ENCODE measurements at places on chromosomes 5 and 9. TPM values are rescaled to one million over a fixed set of nuclear protein-coding genes. Genes with fewer than 3 reads are reported as not detected.

- no peak for DNase-seq
These were observed 778 bp downstream of the TRIM41 start for GRCh38 chr5:181223729-181224389.

DNA sequence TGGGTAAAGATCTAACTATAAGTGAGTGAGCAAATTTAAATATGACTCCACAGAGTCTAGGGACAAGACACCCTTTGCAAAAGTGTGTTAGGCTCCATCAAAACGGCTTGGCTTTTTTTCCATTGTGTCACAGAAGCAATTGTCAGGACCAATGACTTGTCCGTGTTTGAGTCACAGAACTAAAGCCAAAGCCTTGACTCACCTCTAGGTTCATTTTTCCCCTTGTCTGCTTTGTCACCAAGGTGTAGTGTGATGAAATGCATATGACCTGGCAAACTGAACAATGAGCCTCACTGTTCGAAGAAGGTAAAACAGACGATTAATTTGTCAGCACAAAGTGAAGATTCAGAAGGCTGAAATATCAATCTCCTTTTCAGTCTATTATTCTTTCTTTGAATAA is 331.0 kb downstream of the GLIS3 start:
- peak; percentile 67 for DNase-seq

GRCh38 chr5:7016999-7017747 is 303.9 kb downstream of the TENT4A start:
- no peak for DNase-seq

DNA sequence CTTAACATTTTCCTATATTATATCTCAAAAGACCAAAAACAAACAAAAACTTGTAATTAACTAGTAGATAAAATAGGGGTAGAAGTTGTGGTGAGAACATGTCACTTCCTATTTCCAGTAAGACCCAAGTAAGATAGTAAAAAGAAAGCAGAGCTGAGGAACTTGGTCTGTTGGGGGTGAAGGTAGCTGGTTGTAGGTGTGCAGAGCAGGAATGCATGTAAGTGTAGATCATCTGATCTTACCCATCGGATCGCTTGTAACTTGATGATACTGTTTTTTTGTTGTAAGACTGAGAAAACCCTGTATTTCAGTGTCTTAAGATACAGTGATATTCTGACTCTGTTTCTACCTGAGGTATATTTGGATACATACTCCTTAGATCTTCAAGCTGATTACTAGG is 5.7 kb downstream of the SRP19 start:
- no peak for DNase-seq

DNA sequence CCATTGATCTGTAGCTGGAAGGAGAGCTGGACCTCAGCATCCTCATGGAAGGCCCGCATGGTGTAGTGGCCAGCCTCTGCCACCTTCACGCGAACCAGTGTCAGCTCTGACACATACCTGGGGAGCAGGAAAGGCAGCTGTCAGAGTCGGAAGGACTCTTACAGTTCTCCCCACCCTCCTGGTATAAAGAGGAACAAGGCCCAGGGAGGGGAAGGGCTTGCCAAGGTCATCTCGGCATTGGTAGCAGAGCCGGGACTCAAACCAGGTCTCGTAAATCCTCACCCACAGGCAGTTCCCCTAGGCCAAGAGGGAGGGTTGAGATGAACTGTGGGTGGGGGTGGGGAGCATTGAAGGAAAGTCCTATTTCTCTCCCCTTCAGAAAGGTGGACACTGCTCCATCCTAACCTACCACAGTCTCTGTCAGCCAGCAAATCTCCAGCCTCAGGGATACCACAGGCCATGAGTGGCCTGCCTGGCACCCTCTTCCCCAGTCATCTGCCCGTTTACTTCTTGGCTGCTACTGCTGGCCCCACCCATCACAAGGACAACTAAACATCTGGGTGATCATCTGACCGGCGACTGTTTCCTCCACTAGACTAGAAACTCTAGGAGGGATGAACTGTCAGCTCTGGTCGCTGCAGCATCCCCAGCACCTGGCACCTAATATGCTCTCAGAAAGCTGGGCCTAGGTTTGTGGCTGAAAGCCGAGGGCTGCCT is 23.5 kb downstream of the PDGFRB start:
- DNase-seq = no peak

DNA sequence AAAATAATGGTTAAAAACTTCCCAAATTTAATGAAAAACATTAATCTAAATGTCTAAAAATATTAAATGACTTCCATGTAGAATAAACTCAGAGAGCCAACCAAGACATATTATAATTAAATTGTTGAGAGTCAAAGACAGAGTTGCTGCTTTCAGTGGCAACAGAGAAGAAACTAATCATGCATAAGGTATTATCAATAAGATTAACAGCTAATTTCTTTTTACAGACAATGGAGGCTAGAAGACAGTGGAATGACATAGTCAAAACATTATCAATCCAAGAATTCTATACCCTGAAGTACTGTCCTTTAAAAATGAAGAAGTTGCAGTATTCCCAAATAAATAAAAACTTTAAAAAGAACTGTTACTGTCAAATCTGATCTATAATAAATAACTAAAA is 268.7 kb downstream of the IRX2 start:
- no peak for DNase-seq

DNA sequence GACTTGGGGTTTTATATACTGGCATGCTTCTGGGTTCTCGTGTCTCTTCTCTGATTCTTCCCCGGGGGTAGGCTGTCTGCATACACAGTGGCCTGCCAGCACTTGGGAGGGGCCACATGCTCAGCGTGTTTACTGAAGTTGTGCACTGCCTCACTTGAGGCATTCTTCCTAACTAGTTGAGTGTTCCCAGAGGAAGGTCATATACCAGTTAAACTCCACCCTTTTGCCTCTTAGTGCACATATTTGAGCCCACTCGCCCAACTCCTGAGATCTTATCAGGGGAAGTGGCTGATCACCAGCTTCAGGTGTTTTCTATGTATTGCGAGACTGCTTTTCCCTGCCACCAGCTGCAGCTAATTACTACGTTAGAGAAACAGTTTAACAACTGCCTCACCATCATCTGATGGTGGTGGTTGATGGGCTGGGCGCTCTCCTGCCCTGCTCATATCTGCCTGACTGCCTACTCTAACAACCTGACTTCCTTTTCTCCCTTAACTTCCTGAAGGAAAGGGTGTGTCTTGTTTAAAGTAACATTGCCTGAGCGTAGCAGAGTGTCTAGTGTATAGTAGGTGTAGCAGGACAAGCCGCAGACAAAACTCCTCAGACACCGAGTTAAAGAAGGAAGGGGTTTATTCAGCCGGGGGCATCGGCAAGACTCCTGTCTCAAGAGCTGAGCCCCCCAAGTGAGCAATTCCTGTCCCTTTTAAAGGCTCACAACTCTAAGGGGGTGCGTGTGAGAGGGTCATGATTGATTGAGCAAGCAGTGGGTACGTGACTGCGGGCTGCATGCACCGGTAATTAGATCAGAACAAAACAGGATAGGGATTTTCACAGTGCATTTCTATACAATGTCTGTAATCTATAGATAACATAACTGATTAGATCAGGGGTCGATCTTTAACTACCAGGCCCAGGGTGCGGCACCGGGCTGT is 60.1 kb upstream of the CLINT1 start:
- DNase-seq = no peak

The SLIT3 gene
- 5.0 TPM for total RNA-seq

- DNase-seq = no peak
These were observed 98.7 kb downstream of the RANBP17 start for GRCh38 chr5:170960567-170960966.

GRCh38 chr9:134358662-134359319 is 32.5 kb downstream of the RXRA start:
- DNase-seq = no peak

DNA sequence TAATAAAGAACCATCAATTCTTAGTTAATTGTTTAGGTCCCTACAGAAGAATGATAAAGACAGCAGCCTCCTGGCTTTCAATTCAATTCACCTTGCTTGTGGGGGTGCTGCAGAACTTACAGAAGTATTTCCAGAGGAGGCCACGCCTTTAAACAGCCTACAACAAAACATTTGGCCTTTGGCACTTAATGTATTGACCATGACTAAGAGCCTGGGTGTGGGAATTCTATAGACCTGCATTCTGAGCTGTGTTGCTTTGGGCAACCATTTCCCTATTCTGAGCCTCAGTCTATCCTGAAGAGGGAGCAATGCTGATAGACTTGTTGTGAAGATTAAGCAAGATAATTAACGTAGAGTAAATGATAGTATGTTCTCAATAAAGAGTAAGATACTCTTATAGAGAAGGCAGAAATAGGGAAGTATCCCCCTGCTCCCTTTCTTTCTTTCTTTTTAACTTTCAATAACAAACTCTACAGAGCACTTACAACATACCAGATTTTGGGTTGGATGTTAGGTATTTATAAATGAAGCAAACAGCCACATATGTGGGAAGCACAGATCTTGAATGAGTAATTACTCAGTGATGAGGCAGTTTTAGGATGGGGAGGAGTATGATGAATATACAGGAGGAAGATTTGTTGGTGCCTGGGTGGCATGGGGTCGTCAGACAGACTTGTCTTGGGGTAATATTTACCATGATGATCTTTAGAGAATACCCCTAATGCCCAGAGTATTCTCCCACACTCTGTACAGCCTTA is 28.4 kb downstream of the PAPPA start:
- no peak for DNase-seq

DNA sequence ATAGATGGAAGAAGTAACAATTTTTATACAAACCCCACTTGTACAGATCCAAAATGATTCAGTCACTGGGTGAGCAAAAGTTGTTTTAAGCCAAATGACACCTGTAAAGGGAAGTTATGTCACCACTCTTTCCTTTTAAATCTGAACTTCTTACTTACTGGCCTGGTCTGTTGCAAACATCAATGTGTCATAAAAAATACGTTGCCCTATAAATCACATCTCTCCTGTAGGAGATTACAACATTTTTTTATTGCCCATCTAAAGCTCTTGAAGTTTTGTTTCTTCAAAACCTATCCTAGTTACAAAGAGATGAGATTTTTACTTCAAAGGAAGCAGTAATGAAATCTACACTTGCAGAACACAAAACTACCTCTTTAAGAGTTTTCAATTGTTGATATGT is 1087.8 kb upstream of the DMAC1 start:
- no peak for DNase-seq

DNA sequence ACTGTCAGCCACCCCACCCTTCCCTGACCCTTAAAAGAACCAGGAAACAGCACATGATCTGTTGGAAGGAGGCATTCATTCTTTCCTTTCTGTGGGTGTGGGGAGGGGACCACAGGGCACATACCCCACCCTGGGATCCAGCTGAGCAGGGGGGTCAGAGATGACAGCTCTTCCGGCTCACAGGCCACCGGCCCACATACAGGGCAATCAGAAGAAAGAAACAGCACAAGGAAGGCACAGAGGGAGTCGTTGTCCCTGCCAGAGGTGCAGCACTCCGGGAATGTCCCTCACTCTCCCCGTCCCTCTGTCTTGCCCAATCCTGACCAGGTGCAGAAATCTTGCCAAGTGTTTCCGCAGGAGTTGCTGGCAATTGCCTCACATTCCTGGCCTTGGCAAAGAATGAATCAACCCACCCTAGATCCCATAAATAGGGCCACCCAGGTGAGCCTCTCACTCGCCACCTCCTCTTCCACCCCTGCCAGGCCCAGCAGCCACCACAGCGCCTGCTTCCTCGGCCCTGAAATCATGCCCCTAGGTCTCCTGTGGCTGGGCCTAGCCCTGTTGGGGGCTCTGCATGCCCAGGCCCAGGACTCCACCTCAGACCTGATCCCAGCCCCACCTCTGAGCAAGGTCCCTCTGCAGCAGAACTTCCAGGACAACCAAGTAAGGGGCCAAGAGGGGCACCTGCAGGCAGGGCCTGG is at the start of gene LCN2:
TSS of gene LCN2 (plus strand) at position 453 of the 701 bp plus-strand sequence. CDS start at position 526, 73 bp downstream.
- DNase-seq = peak; percentile 74

The RNF130 gene
- 42.0 TPM for total RNA-seq

- DNase-seq = no peak
These were observed 23.9 kb upstream of the TPD52L3 start for GRCh38 chr9:6304232-6304631.
